Activated T-helper 9 cell treated with anti-CD3 and anti-CD28 coated beads, Interleukin-2, amount 50 U/mL, for 16 hours (primary cell): ENCODE measurements at places on chromosomes 6 and 20.

GRCh38 chr6:166456395-166457156 lies 73.8 kb upstream of the MPC1 start:
- no peak for DNase-seq

DNA sequence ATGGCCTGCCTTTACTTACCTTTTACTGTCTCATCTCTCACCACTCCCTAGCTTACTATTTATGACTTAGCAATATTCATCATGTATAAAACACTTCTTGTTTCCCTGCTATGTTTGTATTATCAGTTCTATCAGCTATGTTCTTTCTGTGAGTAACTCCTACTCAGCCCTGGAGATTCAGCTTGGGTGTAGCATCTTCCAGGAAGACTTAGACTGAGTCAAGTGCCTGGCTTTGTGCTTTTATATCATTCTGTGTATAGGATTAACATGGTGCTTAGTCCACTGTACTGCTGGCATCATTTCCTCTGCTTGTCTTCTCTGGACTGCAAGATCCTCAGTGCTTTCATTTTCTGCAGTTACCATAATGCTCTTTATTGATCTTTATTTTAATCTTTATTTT lies 257.8 kb downstream of the BTBD3 start:
- DNase-seq = no peak

GRCh38 chr6:151585741-151586140 lies 91.9 kb downstream of the CCDC170 start:
- DNase-seq = no peak

- no peak for DNase-seq
These were observed 92.7 kb upstream of the AFDN start for GRCh38 chr6:167733740-167734661.

GRCh38 chr6:14344486-14344885 lies 226.9 kb downstream of the CD83 start:
- DNase-seq = no peak

GRCh38 chr20:37734228-37734985 lies 40.6 kb downstream of the CTNNBL1 start:
- no peak for DNase-seq
